ENCODE measurements at places on chromosomes 6 and 20. TPM values are rescaled to one million over a fixed set of nuclear protein-coding genes. Genes with fewer than 3 reads are reported as not detected.

Gene FAM110A
- 30.2 TPM for polyA plus RNA-seq

Gene GFRA4
- not detected for polyA plus RNA-seq

Gene SIRPA
- 42.9 TPM for polyA plus RNA-seq

Gene TRAPPC3L
- not detected for polyA plus RNA-seq

Gene F13A1
- 1.3 TPM for polyA plus RNA-seq

Gene KCNQ5
- 31.4 TPM for polyA plus RNA-seq

Gene OLIG3
- not detected for polyA plus RNA-seq

Gene HEY2
- polyA plus RNA-seq: 166 TPM

Gene RAET1G
- polyA plus RNA-seq: not detected

Gene ADGB
- polyA plus RNA-seq: not detected

Gene KCNK5
- polyA plus RNA-seq: not detected

Gene NDRG3
- polyA plus RNA-seq: 43.4 TPM

Gene CEP43
- polyA plus RNA-seq: 23.0 TPM

Gene LY6G6D
- polyA plus RNA-seq: not detected

Gene TTPAL
- polyA plus RNA-seq: 6.6 TPM

Measured in cardiac muscle cell (in vitro differentiated cells and primary cell).